Activated CD4-positive, alpha-beta T cell treated with anti-CD3 and anti-CD28 coated beads, Interleukin-2, Interleukin-6, amounts not matched to agents 100 ng/mL and 50 ng/mL, durations not matched to agents 16 hours and 8 hours (primary cell): ENCODE measurements at places on chromosomes 4 and X.

DNA sequence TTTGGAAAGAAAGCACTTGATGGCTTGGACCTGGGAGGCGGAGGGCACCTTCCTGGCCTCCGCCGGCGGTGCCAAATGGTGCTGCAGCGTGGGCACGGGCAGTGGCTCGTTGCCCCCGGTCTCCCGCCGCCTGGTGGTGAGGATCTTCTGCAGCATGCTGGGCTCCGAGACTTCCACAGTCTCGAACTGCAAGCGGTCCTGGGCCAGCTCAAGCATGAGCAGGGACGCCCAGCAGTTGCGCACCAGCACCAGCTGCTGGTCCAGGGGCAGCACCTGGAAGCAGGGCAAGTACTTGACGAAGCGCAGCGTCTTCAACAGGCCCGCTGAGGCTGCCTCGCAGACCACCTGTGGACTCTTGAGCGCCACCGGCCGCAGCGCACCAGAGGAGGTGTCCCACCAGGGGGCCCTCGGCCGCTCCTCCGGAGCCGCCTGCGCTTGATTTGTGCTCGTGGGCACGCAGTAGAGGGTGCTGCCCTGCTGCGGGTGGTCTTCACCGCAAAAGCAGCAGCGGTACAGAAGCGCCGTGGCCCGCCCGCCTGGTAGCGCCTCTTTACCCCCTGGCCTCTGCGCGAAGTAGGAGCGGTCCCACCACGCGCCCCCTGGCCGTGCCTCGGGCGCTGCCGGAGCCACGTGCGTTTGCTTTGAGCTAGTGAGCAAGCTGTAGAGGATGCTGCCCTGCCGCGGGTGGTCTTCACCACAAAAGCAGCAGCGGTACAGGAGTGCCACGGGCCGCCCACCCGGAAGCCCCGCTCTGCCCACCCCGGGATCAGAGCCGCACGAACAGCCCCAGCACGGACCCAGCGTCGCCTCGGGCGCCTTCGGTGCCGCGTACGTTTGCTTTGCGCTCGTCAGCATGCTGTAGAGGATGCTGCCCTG is 689 bp downstream of the NR0B1 start:
- DNase-seq = no peak

- peak; percentile 54 for DNase-seq
Observed at GRCh38 chrX:109886122-109886761, 116.7 kb upstream of the TMEM164 start.

GRCh38 chr4:139555705-139556070 is 331 bp downstream of the SETD7 start:
- no peak for DNase-seq

- no peak for DNase-seq
Observed at GRCh38 chrX:24372021-24372763, 11.8 kb downstream of the SUPT20HL1 start.

DNA sequence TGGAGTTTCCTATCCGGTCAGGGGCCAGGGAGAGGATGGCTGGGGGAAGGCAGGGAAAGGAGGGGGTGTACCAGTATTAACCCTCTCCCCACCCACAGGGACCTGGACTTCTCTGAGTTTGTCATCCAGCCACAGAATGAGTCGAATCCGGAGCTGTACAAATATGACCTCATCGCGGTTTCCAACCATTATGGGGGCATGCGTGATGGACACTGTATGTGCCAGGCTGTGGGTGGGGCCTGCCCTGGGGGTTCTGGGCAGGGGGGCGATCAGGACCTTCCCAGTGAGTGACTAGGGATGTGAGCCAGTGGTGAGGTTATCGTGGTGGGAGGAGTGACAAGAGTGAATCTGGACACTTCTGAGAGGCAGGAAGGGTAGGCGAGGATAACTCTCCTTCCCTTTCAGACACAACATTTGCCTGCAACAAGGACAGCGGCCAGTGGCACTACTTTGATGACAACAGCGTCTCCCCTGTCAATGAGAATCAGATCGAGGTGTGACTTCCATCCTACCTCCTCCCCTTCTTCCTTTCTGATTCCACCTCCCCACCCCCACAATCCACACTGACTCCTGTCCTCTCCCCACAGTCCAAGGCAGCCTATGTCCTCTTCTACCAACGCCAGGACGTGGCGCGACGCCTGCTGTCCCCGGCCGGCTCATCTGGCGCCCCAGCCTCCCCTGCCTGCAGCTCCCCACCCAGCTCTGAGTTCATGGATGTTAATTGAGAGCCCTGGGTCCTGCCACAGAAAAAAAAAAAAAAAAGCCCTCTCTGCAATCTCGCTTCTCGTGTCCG is 14.6 kb downstream of the USP11 start:
- DNase-seq = peak; percentile 51

DNA sequence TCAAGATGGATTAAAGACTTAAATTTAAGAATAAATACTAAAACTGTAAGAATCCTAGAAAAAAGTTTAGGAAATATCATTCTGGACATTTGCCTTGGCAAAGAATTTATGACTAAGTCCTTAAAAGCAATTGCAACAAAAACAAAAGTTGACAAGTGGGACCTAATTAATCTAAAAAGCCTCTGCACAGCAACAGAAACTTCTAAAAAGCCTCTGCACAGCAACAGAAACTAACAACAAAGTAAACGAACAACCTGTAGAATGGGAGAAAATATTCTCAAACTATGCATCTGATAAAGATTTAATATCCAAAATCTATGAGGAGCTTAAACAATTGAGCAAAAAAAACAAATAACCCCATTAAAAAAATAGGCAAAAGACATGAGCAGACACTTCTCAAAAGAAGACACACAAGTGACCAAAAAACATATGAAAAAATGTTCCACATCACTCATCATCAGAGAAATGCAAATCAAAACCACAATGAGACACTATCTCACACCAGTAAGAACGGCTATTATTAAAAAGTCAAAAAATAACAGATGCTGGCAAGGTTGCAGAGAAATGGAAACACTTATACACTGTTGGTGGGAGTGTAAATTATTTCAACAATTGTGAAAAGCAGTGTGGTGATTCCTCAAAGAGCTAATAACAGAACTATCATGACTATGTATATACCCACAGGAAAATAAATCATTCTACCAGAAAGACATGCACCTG is 5.5 kb upstream of the OPRPN start:
- DNase-seq = no peak

DNA sequence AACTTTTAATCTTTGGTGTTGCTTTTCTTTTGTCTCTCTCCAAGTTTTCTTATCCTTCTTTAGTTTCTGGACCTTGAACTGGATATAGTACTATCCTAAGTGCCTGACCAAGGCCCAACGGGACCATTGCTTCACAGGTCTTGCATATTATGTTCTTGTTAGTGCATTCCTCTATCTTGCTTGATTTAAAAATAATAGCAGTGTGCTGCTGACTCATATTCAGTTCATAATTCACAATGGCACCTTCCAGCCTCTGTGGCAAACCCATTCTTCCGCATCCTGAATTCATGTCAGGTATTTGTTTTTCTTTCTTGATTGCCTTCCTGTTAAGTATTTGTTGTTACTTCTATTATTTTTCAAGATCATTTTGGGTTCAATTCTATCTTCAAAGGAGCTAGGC is 197.1 kb upstream of the GIMD1 start:
- DNase-seq = no peak

DNA sequence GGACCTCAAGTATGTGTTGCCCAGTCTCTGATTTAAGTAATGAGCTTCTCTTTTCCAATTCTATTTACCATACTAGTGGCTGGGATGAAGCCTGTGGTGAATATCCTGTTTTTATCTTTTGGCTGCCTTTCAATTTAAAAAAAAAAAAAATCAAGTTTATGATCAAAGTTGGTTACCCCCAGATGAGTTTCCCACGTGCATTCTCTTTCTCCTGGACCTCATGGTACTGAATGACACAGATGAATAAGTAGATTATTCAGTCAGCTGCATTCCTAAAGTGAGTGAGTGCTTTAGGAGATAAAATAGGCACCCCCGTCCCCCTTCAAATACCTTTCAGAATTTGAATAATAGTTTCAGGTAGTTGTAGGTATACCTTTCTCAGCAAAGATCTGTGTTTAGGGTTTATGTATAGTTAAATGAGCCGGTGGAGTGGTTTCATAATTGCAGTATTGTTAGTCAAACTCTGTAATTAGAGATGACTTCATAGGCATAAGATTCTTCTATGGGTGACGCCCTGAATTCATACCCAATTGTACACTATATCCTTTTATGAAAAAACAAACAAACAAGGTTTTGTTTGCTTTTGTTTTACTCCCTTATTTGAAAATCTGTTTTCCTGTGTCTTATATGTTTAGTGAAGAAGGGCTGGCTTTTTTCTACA is 41.9 kb downstream of the PLS3 start:
- no peak for DNase-seq

DNA sequence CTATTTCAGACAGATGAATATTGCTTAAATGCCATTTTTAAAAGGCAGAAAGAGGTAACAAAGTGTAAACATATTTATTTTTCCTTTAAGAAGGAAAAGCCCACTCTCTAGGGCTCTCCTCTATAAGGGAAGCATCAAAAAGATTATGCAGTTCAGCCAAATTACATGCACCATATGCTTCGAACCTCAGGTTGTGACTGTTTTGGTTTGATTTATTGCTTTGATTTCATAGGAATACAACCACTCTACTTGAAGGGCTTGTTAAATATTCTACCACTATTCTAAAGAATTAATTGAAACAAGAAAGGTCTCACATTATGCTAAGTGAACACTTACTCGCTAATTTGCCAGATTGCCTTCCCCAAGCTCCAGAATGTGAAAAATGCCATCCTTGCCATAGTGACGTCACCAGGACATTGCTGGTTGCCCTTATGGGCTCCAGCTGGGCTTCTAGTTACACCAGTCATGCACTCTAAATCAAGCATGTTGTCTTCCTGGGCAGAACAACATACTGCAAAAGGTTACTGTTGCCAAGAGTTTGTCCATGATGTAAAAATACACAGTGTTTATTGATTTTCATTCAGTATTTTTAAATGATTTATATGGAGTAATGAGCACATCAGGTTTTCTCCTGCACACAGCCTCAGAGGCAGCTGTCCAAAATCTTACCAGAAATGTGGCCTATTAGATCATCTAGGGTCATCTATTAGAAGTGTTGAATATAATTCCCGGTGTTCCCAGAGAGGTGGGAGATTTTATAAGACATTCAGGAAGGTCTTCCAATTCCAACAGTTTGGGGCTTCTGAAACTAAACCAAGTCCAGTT is 164.4 kb upstream of the RAPGEF2 start:
- no peak for DNase-seq

DNA sequence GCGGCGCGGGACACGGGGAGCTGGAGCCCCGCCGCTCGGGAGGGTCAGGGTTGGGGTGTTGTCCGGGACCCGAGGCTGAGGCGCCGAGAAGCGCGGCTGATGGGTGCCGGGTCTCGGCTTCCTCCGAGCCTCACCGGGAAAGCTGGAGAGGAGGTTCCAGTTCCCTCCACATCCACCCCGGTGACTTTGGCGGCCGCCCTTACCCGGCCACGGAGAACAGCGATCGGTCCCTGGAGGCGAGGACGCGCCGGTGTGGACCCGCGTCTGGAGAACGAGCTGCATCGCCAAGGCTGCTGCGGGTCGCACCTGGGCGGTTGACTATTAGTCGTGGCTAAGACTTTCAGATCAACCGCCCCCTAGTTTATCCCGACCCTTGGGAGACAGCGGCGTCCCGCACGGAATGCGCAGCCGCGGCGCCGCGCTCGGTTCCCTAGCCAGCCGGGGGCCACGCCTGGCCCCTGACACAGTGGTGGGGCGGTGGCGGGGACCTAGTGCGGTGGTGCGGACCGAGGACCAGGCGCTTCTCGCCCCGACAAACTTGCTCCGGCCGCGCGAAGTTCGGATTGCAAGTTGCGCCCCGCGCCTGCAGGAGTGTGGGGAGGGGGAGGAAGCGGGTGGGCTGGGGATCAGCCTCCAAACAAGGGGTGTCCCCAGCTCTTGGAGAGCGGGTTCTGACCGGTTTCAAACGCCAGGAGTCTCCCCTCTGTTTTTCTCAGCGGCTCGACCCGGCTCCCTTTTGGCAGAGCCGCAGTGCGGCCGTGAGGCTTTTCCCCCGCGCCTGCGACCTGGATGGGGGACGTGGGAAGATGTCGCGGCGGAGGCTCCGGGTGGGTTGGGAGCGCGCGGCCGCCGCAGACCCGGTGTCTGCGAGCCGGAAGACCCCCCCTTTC is 568 bp downstream of the FHDC1 start:
- no peak for DNase-seq

DNA sequence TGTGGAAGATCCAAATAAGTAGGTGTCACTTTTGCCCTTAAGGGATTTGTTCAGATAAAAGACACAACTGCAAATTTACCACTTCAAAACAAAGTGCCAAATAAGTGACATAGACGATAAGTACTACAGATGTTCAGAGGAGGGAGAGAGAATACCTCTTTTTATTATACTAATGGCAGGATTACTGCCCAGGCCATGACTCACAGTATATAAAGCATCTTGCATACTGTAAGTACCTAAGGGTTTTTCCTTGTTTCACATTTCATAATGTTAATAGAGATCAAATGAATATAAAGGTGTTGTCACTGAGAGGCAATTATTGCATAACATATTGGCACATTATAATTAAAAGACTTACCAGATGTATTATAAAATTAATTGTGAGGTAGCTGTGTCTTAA is 46.4 kb downstream of the PTPN13 start:
- no peak for DNase-seq

DNA sequence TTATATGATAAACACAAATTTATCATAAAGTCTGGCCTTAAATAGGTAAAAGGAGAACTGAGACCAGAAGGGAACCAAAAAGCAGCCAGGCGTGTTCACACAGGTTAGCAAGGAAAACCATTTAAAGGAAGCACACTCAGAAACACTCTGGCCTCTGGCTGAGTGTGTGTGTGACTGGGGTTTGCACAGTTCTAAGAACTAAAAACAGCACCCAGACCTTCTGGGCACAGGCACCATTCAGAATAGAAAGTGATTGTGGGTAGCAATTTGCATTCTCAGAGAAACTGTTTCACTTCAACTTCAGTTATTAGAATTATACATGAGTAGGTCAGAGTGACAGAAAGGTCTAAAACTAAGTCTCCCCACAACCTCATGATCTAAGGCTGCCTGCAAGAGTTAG is 10.0 kb downstream of the GPR82 start:
- peak; percentile 68 for DNase-seq

DNA sequence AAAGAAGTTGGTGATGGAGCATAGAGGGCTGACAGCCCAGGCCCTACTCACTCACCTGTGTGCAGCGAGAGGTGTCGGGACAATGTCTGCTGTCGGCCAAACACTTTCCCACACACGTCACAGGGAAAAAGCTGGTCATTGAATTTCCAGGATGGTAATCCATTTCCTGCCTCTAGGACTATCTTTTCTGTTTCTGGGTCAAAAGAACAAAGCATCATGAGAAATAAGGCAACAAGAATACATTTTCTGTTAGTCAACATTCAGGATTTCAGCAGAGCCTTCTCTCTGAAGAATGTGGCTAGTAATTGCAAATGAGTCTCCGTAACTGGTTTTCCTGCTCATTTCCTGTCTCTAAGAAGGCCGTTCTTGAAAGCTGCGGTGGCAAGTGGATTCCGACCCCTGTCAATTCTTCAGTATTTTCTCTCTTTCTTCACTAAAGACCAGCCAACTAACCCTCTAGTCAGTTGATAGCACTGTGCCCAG is 99.4 kb downstream of the C4orf51 start:
- no peak for DNase-seq

DNA sequence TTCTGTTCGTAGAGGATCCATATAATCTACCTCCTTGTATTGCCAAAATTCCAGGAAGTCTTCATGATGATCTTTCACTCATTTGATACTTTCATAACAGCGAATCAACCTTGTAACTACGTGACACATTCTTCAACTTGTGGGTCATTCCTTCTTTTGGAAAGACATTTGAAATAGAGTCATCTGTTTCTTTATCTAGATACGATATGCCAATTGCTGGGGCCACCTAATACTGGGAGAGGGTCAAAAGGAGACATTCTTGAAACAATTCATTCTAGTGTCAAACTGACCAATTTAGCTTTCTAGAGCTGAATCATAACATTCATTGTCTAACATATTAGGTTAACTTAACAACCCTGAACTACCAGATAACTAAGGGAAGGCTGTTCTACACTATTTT is 62.9 kb upstream of the SMAD1 start:
- no peak for DNase-seq
